ENCODE measurements at places on chromosomes 3 and 15.
A peak's percentile ranks its signal among the peaks of the same experiment; 100 is the strongest.

- DNase-seq = no peak
Measured at GRCh38 chr15:85584872-85585271, 204.5 kb downstream of the AKAP13 start.

- no peak for DNase-seq
Measured at GRCh38 chr3:59978979-59979378, 929.2 kb upstream of the CFAP20DC start.

- DNase-seq = no peak
Measured at GRCh38 chr15:69035918-69036258, 21.4 kb downstream of the NOX5 start.

DNA sequence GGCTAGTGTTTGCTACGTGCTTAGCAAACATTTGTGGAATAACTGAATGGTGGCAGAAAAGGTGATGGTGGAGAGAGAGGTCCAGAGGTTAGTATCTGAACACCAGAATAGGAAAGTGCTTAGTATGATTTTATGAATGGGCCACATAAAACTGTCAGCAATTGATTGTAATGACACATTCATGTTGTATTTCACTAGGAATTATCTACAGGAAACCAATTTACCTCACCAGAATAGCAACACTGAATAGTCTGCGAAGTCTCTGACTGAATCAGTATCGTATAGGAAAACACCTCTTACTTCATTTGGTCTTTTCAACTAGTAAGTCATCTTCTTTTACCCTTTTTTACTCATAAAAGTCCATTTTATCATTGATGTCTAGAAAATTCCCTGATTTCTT lies 8.2 kb upstream of the ATP11B start:
- no peak for DNase-seq

GRCh38 chr15:50355619-50355905 lies 564 bp upstream of the GABPB1 start:
- DNase-seq = no peak

DNA sequence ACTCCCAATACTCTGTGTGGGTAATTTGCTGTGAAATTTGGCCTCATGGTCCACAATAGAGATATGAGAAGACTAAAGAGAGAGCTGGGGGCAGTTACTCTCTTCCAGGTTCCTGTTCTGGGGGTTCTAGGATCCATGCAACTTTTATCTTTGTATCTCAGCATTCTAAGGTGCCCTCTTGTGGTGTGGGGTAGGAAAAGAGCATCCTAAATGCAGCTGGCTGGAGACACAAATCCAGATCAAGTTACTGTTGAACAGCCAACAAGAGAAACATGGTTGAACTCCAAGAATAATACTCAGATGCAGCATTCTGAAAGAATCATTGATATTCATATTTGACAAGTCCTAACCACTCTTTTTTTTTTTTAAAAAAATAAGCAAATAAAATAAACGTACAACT lies 238.2 kb downstream of the GREM1 start:
- DNase-seq = peak; percentile 15

GRCh38 chr3:4520033-4520816 lies 27.1 kb downstream of the ITPR1 start:
- DNase-seq = no peak

GRCh38 chr15:81491414-81492096 lies 117.5 kb upstream of the TMC3 start:
- DNase-seq = no peak

- no peak for DNase-seq
Measured at GRCh38 chr3:160691962-160692361, 15.0 kb downstream of the ARL14 start.

DNA sequence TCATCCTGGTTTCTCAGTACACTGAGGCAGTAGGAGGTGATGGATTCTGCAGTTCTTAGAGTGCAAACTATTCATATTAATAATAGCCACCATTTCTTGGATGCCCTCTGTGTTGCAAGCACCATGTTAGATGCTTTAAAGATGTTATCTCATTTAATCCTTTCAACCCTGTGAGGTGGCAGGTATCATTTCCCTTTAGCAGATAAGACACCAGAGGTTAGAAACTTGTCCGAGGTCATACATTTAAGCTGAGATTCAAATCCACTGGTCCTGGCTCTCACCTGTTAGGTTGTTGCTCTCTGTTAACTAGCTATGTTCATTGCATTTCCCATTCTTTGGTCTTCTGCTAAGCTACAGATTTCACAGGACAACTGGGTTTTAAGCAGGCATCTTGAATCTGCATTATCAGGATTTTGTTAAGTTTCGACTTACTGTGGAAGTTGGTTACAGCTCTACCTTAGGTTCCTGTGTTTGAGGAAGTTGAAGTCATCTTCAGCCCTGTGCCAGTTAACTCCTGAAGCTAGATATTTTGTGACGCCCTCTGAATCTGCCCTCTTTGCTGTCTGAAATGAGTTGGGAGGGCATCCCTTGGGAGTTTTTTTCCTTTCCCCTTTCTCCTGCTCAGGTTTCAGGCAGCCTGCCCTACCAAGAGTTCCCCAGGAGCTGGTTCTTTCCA lies 6.4 kb downstream of the PDE8A start:
- DNase-seq = no peak

GRCh38 chr3:66383998-66384745 lies 116.7 kb downstream of the LRIG1 start:
- no peak for DNase-seq

DNA sequence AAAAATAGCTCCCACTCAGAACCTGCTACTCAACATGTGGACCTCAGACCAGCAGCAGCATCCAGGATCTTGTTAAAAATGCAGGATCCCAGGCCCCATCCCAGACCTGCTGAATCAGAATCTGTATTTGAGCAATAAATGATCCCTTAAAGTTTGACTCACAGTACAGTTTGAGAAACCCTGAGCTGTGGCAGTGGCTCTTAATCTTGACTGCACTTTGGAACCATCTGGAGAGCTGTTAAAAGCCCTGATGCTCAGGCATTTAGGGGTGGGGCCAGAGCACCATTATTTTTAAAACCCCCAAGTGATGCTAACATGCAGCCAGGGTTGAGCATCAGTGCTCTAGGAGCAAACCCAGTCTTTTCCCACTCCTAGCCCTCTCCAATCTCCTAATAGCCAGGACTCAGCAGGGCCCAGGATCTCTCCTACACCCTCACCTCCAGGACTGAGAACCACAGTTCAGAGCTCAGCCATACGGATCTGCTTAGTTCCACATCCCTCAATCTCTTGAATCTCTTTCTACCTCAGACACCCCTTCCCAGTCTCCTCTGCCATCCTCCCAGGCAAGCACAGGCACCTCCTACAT lies 10.2 kb downstream of the RFTN1 start:
- no peak for DNase-seq

DNA sequence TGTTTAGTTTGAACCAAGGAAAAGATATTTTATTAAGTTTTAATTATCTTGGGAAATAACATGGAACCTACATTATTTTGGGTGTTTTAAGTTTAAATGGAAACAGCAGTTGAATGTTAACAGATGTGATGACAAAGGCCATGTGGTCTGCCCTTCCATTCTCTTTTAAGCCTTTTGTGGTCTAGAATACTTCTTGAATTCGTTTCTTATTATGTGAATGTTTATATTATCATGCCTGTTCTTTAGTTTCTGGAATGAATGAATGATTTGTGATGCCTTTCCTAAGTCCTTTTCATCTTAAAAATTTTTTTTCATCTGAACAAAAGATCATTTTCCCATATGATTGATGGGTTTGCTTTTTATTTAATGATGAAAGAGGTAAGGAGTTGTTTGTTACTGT lies 44.6 kb downstream of the SNRK start:
- DNase-seq = no peak

- no peak for DNase-seq
Measured at GRCh38 chr15:56428821-56429458, 36.0 kb downstream of the MNS1 start.

DNA sequence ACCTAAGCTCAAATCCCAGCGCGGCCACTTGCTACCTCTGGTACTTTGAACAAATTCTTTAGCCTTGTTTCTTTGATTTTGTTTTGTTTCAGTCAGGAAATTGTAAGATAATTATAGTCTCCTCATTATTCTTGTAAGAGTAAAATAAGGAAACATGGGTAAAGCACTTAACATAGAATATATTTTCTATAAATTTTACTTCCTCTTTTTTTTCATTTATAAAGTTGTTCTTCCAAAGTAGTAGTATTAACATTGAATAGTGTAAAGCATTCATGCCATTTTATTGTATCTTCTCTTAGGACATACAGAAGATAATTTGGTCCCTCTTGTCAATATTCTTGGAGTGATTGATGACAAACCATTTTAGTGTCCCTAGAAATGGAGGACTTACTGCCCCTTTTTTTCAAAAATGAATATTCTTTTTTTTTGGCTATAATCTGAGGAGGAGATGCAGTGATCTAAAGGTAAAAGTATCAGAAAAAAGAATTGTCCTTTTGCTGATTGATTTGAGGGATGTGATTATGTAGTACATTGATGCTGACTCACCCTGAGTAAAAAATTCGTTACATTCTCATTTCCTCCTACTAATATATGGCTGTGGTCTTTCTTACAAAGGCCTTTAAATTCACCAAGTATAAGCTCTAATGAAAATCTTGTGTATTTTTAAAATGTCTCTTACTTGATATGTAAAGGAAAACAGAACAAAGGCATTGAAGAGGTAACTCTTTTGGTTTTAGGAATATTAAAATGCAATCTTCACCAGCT lies 51.0 kb downstream of the ALCAM start:
- no peak for DNase-seq

DNA sequence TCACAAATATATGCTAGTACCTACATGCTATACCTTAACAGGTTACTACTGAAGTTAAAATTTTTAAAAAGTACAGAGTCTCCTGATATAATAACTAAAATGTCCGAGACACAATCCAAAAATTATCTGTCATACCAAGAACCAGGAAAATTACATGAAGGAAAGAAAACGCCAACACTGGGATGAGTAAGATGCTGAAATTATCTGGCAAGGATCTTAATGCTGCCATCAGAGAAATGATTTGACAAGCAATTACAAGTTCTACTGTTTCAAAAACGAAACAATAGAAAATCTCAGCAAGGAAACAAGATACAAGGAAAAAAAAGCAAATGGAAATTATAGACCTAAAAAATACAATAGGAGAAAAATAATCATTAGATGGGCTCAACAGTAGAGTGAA lies 92.5 kb downstream of the UBE3A start:
- DNase-seq = no peak

DNA sequence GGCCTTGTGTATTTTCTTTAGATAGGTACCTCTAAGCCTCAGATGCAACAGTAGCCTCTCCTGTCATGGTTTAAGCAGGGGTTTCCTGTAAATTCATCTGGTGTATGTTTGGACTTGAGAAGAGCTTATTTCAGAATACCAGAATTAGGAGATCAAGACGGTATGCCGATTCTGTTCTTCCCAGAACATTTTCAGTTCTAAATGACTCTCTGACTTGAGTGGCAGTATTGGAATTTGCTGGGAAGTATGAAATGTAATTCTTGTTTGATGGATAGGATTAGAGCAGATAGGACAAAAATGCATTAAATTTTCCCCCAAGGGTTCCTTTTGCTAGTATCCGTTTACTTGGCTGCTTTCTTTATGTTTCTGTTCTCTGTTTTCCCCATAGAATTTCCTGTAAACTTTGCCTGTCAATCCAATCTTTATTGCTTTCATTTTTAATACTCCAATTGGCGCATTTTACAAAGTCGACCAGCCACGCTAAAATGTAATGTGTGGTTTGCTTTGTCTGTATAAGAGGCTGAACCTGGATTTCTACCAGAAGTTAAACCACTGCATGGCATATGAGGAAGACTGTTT lies 612.2 kb downstream of the RBMS3 start:
- DNase-seq = no peak

- DNase-seq = no peak
Measured at GRCh38 chr3:187207062-187207461, 9.8 kb downstream of the RTP1 start.

- DNase-seq = no peak
Measured at GRCh38 chr15:66730168-66731021, 28.4 kb downstream of the SMAD6 start.

- peak; percentile 8 for DNase-seq
Measured at GRCh38 chr3:30319713-30320112, 286.7 kb upstream of the TGFBR2 start.

GRCh38 chr3:99817047-99817436 lies 620 bp upstream of the CMSS1 start:
- DNase-seq = peak; percentile 7

DNA sequence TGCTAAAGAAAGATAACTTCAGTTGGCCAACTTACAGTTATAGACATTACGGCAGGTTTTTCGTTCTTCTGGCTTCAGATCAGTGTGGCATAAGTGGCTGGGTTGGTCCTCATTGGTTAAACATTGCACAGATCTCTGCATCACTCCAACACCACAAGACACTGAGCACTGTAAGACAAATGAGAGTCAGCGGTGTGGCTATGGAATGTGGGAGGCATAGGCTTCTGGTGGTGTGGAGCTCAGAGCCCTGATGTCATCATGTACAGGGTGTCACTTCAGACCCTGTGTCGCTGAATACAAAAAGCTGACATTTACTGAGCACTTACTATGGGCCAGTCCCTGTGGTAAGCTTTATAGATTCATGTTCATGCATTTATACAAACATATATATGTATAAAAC lies 146.0 kb downstream of the ADAMTS9 start:
- DNase-seq = no peak

DNA sequence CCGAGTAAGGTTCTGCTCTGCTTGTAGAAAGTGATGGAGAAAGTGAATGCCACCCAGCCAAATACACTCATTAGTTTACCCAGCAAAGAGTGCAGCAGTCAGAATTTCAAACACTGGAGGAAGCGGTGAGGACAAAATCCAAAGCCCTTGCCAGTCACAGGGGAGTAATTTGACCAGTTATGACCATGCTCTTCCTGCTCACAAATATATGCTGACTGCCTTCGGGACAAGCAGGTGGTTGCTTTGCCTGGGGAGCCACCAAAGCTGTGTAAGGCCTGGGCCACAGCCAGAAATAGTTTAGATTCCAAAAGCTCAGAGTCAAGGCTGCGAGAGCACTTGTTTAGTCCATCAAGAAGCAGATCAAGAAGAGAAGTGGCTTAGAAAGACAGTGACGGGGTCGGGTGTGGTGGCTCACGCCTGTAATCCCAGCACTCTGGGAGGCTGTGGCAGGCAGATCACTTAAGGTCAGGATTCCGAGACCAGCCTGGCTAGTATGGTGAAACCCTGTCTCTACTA lies 51.0 kb upstream of the ATP13A3 start:
- DNase-seq = no peak

GRCh38 chr15:63701365-63701764 lies 104.2 kb downstream of the FBXL22 start:
- DNase-seq = no peak

DNA sequence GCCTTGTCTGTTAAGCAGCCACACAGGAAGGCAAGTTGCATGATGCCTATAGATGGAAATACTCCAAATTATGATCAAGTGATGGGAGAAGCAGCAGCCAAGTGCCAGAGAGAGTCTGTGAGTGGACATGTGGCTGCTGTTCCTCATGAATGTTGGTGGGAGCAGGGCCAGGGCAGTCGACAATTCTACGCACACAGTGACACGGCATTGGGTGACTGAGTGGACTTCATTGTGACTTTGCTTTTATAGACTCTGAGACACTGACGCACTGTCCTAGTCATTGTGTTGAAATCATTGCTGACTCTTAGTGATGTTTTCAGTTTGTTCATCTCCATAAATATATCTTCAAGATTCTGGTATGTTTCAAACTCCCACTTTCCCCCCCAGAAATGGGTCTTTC lies 246.3 kb upstream of the SEMA6D start:
- DNase-seq = no peak
